ENCODE measurements at places on chromosomes 6 and 20.

DNA sequence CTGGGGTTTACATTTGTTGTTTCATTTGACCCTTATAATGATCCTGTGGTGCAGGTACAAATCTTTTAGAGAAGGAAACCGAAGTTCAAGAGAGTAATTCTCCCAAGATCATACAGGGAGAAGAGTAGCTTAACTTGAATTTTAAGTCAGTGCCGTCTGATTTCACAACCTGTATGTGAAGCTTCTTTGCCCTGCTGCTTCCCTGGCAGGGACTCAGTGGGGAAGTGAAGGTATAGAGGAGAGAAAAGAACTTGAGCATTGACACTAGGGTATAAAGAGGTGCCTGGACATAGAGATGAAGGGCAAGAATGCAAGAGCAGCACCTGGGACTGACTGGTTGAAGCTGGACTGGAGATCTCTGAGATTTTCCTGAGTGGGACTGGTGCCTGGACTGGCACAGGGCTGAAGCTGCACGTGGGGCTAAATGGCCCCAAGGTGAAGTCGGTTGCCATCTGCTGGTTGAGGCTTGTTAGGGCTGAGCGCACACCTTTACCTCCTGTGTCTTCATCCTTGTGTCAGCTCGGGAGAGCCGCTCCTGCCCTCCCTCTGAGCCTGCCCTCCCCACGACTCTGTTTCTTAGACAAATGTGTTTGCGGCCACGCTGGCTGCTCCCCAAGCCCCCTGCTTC, 41.8 kb downstream of the FARS2 start:
- no peak for DNase-seq

DNA sequence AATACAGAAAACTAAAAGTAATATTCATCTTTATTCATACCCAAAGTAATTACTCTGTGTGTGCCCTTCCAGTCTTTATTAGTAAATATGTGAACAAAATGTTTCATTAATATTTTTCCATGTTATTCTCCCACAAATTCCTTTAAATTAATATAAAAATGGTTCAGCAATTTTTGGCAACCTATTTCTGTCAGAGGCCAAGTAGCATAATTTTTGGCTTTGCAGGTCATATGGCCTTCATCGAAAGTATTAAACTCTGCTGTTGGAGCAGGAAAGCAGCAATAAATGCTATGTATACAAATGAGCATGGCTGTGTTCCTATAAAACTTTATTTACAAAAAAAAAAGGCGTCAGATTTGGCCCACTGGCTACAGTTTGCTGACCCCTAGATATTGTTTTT, 16.1 kb downstream of the ZC2HC1B start:
- no peak for DNase-seq

DNA sequence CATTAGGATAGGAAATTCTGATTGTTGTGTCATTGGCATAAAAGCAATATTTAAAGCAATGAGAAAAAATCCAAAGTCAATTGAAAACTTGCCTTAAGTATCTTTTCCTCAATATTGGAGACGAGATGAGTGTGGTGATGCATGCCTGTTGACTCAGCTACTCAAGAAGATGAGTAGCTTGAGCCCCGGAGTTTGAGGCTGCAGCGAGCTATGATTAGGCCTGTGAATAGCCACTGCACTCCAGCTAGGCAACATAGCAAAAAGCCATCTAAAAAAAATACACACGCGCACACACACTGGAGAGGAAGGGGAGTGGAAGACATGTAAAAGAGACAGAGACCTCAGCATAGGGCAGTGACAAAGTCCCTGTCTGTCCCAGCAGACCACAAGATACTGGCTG, 9.7 kb upstream of the MARCKS start:
- no peak for DNase-seq

DNA sequence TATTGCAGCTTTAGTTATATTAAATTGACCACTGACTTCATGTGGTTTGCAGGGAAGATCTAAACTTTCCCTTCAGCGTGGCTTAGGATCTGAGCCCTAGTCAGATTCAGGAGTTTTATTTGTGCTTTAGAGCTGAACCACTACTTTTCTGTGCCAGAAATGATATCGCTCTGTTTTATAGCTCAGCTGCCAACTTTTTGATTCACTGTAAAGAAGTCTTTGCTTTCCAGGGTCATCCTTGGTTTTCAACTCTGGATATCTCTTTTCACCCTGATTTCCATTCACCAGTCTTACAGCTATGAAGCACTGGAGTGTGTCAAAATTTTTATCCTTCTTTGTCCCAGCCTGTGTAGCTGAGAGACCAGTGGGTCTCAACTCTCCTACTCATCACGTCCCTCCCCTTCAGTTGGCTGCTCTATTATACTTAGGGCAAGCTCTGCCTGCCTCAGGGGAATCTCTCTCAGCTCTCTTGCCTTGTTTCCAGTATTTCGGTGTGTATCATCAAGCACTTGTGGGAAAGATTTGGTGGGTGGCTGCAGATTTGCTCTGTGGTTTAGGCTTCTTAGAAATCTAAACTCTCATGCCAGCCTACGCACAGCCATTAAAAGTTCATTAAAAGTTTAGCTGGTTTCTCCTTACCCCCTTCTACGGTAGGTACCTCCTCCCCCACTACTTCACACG, 425.5 kb downstream of the TENT5A start:
- DNase-seq: no peak

DNA sequence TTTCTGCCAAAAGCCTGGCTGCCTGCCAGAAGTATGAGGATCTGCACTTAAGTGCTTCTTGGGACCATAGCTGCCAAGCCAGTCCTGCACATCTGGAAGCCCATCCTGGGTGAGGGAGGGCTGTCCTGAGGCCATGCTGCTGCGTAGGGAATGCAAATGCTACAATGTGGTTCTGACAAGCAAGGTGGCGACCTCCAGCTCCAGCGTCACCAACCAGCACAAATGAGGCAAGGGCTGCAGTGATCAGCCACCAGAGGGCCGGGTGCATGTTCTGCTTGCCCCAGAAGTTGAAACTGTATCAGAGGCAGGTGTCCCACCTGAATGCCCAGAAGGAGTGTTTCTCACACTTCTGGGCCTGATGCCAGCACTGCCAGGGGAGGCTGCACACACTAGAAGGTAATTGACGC, 99.1 kb upstream of the KCNQ5 start:
- peak; percentile 1 for DNase-seq

- no peak for DNase-seq
Measured at GRCh38 chr20:62208795-62209755, 11.0 kb downstream of the HRH3 start.

- no peak for DNase-seq
Measured at GRCh38 chr6:82057846-82058554, 189.5 kb downstream of the IBTK start.

GRCh38 chr6:156618600-156619205, 158.5 kb upstream of the ARID1B start:
- DNase-seq: no peak

- no peak for DNase-seq
Measured at GRCh38 chr6:38804358-38804757, 89.2 kb downstream of the DNAH8 start.

- DNase-seq: no peak
Measured at GRCh38 chr6:130431346-130431852, 65.6 kb downstream of the TMEM200A start.

GRCh38 chr20:6700563-6701329, 66.7 kb upstream of the BMP2 start:
- no peak for DNase-seq

- no peak for DNase-seq
Measured at GRCh38 chr20:57089699-57090144, 176.7 kb downstream of the BMP7 start.

- no peak for DNase-seq
Measured at GRCh38 chr6:46128476-46128875, 1.3 kb upstream of the ENPP4 start.

DNA sequence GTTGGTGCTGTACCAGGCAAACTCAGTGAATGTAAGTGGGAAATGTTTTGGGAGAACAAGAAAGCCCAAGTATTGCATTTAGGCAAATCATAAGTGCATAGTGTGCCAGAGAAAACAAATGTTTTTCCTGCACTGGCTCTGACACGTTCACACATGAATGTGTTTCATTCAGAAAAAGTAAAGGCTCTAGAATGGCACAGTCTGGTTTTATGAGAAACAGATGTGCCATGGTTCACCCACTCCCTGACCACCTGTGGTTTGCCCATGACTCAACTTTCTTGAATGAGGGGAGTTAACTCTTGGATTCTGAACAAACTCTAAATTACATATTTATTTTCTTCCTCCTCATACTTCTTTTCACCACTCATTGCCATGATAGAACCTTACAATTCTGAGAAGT, 126.9 kb downstream of the KCNQ5 start:
- DNase-seq: no peak

- no peak for DNase-seq
Measured at GRCh38 chr6:148497257-148497656, 154.6 kb downstream of the SASH1 start.

DNA sequence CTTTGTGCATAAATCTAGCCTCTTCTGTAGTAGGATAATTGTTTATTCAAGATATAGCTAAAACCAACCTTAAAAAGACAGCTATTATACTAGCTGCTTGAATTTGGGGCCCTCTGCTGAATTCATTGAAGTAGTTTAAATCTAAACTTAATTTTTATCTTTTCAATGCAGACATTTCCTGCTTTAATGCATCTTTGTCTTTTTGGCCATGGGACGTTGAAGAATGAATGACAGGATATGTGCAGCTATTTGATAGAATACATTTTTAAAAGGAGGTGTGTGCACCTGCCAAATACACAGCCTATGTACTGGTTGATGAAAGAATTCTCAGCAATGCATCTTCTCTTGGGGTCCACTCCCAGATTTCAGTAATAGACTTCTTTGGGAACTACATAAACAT, 524.9 kb downstream of the PHF3 start:
- no peak for DNase-seq

DNA sequence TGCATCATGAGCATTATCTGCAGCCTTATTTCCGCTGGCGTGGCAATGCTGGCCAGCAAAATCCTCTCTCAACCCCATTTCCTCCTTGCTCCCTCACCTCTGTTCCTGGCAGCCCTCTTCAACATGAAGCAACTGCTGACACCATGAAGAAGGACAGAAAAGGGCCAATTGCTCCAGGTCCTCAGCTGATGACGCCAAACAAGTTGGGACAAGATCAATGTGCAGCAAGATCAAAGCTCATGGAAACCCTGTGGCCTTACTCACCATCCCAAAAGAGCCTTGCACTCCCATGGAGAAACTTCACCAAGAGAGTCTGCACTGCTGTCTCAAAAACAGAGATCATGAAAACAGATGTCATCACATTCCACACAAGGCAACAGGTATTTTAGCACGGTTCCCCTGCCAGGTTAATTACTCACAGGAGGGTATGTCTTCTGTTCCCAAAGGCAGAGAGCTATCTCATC, 7.4 kb downstream of the GFOD1 start:
- DNase-seq: no peak
